Hypothalamus (tissue), 51 donors: ENCODE measurements at places on chromosomes 13 and 19.

GRCh38 chr19:31908496-31909225 lies 436.7 kb upstream of the ZNF507 start:
- DNase-seq = no peak

DNA sequence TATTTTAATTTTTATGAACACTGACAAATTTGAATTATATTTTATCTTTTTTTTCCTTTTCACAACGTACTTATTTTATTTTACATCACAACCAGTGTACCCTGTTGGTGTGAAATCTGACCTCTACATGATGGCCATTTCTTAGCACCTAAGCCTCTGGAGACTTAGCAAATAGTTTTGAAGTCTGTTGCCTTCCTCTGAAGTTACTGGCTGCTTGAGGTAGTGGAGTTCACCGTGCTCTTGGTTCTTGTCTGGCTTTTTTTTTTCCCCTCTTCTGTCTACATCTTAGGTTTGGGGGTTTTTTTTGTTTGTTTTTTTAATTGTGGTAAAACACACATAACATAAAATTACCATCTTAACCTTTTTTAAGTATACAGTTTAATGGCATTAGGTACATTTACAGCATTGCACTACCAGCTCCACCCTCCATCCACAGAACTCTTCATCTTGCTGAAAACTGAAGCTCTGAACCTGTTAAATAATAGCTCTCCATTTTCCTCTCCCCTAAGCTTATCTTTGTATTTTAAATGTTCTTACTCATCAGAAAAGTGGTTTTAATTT lies 94.1 kb upstream of the MLNR start:
- no peak for DNase-seq

- DNase-seq = no peak
Observed at GRCh38 chr19:51084505-51084904, 1.8 kb upstream of the KLK14 start.

- DNase-seq = no peak
Observed at GRCh38 chr13:110914081-110914330, 863 bp downstream of the ANKRD10 start.

DNA sequence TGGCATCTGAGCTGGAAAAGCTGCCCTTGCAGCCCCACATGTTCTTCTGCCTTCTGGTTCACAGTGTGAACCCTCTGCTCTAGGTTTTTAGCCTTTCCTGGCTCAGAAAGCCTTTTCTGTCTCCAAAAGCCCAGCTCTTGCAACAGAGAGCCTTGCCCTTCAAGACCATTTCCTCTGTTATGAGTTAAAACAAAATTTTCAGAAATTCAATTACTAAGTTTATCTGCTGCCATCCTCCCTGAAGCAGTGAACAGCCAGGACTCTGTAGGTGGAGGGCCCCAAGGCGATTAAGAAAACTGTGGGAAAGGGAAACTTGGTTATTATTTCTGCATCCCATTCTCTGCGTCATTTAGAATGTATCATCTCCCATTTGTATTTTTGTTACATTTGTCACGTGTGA lies 18.8 kb downstream of the FAM124A start:
- no peak for DNase-seq

DNA sequence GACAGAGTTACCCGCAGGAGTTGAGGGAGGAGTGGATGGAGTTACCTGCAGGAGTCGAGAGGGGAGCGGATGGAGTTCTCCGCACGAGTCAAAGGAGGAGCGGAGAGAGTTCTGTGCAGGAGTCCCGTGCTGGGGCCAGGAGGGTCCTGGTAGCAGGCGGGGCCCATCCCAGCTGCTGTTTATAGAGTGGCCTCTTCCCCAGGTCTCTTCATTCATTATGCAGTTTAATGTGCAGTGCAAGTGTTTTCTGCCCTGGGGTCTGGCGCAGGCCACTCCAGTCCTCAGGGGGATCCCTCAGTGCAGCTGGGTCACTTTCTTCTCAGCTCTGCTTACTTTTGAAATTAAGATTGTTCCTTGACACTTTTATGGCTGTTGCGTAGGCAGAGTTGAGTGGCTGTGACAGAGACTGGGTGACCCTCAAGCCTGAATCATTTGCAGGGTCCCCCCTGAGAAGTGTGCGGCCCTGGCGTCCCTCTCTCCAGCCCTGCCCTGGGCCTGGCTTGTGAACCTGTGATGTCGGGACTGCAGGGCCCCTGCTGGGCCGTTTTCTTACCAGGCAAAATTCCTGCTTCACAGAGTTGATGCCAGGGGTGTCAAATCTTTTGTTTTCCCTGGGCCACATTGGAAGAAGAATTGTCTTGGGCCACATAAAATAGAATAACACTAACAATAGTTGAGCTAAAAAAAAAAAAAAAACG lies 17.9 kb downstream of the TFDP1 start:
- DNase-seq = no peak
